ENCODE measurements at places on chromosomes 12 and 14.

GRCh38 chr12:58105225-58106119, 164.1 kb downstream of the ATP23 start:
- no peak for DNase-seq

DNA sequence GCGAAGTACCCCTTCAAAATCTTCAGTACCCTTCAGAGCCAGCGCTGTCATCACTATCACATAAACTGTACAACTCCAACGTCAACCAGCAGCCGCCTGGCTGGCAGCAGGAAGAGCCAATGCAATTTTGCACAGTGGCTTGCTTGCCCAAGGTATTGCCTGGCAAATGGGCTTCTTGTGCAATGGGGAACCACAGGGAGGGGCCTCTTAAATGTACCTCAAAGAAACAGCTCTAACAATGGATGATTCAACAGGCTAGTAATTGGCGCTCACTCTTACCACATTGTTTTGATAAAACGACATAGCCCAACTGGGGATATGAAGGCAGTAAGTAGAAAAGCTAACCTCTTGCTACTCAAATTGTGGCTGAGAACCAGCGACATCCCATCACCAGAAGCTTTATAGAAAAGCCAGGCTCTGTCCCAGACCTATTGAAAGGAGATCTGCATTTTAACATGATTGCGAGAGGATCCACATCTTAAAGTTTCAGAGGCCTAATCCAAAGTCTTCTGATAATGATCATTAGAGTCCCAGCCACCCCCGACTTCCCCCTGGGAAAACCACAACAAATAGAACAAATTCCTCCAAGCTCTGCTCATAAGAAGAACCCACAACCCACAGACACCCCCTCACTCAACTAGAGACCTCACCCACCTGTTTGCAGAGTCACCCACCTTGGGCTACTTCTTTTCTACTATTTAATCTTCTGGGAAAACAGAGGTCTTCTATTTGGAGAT, 125.3 kb upstream of the HIF1A start:
- peak; percentile 66 for DNase-seq

DNA sequence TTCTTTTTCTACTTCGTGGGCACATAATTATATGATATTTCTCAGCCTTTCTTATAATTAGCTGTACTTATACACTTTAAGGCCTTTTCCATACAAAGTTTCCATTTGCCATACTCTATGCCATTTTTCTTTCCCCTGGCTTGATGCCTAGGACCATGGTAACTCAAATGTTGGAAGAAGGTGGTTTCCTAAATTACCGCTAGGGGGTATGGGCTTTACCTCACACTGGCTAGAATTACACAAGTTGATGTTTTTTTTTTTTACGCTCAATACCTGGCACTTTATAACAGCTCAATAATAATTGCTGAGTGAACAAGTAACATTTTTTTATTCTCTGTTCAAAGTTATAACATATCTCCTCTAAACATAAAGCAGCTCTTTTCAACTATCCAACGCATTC, 306.8 kb upstream of the LRFN5 start:
- DNase-seq: no peak

DNA sequence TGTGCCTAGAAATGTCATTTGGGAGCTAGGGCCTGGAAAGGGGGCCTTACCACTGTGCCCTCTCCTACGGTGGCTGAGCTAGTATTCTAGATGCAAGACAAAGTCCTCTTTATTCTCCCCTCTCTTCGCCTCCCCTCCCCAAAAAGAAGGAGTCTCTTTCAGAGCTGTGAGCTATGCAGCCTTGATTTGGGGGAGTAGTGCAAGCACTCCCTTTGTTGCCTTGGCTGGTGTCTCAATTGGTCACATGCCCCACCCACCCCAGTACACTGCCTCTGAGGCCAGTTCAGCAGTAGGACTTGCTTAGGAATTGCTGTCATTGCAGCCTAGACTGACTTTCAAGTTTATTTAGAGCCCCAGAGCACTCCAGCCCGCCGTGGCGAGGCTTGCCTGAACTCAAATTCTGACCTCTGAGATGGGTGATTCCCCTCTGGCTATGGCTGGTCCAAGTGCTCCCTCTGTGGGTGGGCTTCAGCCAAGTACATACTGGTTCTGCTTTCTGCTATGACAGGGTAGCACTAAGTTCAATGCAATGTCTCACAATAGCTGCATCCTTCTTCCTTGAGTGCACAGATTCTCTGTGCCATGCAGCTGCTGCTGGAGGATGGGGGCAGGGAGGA, 37.0 kb upstream of the FBXO33 start:
- DNase-seq: peak; percentile 68

- no peak for DNase-seq
These were observed 127.8 kb downstream of the ANO2 start for GRCh38 chr12:5817246-5817645.

- DNase-seq: no peak
These were observed 270.6 kb downstream of the PAWR start for GRCh38 chr12:79420146-79420618.

GRCh38 chr14:74080820-74081460, 3.3 kb downstream of the ALDH6A1 start:
- no peak for DNase-seq

DNA sequence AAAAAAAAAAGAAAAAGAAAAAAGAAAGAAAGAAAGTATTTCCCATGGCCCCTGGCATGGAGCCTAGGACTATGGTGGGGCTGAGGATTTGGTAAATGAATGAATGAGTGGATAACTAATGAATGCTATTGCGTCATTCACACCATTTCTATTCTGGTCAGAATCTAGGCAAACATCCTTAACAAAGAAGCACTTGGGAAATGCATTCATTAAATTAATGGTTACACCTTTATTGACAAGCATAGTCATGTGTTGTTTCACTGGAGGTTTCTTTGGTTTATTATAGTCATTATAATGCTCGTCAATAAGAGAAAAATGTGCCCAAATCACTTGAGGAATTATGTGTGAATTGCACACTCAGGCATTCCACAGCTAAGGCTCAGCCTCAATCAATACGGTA, 13.6 kb upstream of the AQP2 start:
- DNase-seq: no peak

GRCh38 chr12:95942101-95942523, 302 bp downstream of the CCDC38 start:
- no peak for DNase-seq

DNA sequence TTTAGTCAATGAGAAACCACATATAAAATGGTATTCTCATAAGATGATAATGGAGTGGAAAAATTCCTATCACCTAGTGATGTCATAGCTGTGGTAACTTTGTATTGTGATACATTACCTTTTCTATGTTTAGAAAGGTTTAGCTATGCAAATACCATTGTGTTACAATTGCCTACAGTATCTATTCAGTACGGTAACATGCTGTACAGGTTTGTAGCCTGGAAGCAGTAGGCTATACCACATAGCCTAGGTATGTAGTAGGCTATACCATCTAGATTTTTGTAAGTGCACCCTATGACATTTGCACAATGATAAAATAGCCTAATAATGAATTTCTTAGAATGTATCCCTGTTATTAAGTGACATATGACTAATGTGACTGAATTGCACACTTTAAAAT, 50.5 kb upstream of the CCDC196 start:
- no peak for DNase-seq

DNA sequence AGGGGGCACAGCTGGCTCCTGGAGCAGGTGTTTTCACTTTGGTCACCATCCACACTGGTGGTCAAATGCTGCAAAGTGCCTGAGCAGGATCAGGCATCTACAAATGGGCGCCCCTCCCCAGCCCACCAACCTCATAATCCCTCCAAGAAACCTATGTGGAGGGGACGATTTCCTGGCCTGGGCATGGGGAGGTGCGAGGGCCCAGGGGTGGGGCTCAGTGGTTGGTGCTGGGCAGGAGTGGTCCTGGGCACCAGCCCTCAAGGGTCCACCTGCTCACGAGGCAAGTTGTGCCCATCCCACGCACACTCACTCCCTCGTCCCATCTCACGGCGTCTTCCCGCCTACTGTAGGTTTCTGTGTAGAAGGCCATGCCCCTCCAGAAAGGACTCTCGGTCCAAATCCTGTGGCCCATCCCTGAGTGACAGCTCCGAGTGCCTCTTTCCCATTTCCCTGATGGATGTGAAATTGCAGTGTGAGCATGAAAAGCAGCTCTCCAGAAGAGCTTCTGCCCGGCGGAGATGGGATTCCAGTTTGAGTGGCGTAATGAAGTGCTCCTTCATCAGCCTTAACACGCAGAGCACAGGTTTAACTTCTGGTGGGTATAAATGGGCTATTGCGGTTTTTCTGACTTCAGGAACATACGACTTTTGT, 36.9 kb downstream of the SLC15A4 start:
- no peak for DNase-seq

- DNase-seq: peak; percentile 99
These were observed at the start of gene CYP46A1 for GRCh38 chr14:99683619-99684409. CYP46A1 (plus strand) TSS chr14:99684298; CDS start chr14:99684418, 120 bp downstream.

DNA sequence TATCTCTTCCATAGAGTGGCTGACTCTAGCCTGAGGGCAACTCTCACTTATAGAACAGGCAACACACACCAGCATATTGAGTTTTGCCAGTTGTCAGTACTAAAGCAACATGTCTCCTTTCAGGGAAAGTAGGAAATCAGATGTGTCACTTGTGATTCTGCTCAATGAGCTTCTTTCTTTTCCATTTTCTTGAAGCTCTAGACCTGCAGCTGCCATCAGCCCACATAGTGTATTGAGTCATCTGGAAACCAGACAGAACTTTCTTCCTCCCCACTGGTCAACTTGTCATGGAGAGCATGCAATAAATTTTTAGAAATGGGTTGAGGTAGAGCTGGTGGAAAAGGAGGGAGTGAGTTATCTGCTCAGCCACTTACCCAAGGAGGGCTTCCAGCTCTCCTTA, 209.0 kb upstream of the PLEKHG7 start:
- no peak for DNase-seq

DNA sequence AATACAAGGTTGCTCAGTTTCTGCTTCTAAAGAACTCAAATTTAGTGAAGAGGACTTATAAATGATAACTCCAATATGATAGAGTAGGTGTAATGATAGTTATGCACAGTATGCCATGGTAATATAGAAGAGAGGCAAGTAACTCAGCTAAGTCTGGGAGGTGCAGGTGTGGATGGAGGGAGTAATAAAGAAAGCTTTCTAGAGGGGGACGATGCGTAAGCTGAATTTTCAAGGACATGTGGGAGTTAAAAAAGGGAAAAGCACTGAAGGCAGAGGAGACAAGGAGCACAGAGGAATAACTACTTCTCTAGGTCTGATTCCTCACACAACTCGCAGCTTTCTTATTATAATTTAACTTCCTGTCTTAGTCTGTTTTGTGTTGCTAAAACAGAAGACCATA, 49.1 kb upstream of the ZDHHC17 start:
- no peak for DNase-seq

GRCh38 chr14:93219103-93219726, 12.2 kb downstream of the UBR7 start:
- DNase-seq: no peak

- no peak for DNase-seq
These were observed 52.3 kb upstream of the CCND2 start for GRCh38 chr12:4221258-4221620.

DNA sequence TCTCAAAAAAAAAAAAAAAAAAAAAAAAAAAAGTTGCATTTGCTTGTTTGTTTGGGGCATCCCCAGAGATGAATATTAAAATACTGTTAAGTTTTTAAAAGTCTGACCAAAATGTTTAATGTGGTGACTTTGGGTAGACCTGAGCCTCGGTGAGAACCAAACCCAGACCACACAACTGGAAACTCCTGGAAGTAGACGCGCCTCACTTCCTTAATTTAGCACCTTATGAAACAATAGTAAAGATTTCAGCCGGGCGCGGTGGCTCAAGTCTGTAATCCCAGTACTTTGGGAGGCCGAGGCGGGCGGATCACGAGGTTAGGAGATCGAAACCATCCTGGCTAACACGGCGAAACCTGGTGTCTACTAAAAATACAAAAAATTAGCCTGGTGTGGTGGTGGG, 9.3 kb downstream of the NFKBIA start:
- DNase-seq: no peak

GRCh38 chr12:90922145-90922627, 32.8 kb downstream of the CCER1 start:
- DNase-seq: no peak

DNA sequence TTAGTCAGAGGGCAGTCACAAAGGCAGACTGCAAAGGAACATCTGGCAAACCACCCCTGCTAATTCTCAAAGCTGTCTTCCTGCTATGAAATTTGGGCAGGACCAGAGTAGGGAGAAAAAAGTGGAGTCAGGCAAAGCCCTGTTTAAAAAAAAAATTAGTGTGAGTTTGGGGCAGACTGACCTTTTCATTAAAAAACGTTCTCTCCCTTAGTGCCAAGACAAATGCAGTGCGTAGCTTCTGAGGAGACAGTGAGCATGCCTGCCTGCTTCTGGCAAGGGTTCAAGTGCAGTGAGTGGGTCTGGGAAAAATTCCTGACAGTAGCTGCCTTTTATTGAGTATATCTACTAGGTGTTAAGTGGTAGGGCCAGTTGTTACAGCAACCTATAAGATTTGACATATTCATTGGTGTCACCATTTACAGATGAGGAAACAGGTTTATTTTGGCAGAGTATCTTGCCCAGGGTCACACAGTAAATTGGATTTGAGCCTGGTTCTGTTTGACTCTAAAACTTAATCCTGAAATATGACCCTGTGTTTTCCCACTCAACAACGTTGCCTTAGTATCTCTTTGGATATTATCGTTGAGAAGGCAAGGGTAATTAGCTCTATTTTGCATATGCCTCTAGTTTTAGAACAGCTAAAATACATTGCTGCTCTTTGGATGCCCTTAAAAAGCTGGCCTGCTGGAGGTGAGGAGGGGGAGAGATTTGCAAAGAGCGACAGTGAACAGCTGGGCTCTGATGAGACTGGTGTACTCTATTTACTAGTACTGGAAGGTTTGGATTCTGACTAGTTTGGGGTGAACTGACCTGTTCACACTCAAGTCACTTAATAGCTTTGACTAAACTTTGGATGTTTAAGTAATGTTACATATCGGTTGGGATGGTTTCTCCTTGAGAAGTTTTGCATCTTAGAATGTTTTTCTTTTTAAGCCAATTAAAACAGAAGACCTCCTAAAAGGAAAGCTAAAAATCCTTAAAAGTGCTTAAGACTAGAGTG, 72.8 kb downstream of the PAPOLA start:
- DNase-seq: no peak

GRCh38 chr12:2333491-2334195, 280.9 kb downstream of the CACNA1C start:
- no peak for DNase-seq

GRCh38 chr12:19799895-19800602, 360.8 kb downstream of the AEBP2 start:
- no peak for DNase-seq

DNA sequence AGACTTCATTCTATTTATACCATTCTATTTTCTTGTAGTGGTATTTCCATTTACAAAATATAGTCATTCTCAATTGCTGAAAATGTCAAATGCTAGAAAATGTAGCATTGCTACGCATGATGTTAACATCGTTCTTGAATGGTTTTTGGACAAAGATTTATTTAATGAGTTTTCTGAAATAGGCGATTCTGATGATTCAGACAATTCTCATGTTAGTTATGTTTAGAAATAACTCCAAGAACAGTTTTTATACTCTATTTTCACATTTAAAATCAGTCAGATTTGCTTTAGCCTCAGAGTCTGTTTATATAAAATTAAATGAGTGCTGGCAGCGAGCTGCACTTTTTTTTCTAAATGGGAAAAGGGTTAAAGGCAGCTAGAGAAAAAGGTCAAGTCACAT, 414.8 kb upstream of the MGAT4C start:
- DNase-seq: no peak

- no peak for DNase-seq
These were observed 138.6 kb downstream of the PAWR start for GRCh38 chr12:79552192-79552591.
